Activated T-cell treated with anti-CD3 and anti-CD28 coated beads, Interleukin-2, amount 50 U/mL, for 1 hour (primary cell): ENCODE measurements at places on chromosomes 11 and 22.

DNA sequence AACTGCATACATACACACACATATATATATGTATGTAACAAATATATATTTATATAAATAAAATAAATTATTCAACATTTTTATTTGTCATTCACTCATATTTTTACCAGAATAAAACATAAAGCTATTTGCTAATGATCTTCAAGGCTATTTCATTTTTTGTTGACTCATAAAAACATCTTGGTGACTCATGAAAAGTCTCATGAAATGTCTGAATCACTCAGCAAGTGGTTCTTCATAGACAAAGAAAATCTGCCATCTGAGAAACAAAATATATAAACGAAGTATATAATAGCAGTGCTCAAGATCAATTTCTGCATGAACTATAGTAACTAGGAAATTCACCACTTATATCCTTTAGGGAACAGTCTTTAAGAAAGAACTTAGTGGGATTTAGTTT, 764.8 kb upstream of the FAT3 start:
- DNase-seq = no peak

GRCh38 chr22:30183861-30184278, 62.7 kb downstream of the LIF start:
- no peak for DNase-seq

- no peak for DNase-seq
These were observed 26.9 kb downstream of the TP53I11 start for GRCh38 chr11:44923806-44924205.

DNA sequence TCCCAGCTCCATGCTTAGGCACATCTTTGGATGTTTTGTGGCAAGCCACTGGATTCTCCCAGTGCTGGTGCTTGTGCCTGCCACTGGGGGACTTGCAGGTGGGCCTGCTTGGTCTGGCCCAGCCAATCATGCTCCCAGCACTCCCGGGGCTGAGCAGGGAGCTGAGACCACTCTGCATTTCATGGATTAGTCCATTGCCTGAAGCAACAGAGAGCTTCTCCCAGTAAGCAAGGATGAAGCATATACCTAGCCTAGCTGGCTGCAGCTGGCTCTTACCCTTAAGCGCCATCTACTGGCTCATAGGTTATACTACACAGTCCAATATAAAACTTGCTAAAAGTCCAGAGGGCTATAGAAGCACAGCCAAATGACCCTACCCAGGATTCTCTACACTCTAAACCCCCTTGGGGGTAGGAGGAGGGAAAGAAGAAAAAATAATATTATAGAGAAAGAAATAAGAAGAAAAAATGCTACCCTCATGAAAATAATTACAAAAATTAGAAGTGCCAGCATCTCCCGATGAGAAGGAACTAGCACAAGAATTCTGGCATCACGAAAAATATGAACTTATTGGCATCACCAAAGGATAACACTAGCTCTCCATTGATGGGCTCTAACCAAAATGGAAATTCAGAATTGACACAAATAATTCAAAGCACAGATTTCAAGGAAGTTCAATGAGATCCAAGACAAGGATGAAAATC, 275.3 kb downstream of the C11orf87 start:
- no peak for DNase-seq

DNA sequence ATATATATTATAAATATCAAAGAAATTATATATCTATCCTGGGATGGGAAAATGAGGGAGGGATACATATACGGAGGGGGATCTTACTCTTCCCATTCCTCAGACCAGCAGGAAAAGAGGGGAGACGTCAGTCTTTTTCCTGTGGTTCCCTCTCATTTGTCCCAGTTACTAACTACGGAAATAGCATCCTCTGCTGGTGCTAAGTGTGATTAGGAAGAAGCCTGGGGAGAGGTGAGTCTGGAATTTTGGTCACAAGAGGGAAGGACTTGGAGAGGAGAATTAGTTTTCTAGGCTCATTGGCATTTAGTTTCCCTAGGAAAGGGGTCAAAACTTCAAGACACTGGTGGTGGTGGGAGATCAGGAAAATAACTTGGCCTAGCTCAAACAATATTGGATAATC, 11.6 kb downstream of the MED19 start:
- no peak for DNase-seq

DNA sequence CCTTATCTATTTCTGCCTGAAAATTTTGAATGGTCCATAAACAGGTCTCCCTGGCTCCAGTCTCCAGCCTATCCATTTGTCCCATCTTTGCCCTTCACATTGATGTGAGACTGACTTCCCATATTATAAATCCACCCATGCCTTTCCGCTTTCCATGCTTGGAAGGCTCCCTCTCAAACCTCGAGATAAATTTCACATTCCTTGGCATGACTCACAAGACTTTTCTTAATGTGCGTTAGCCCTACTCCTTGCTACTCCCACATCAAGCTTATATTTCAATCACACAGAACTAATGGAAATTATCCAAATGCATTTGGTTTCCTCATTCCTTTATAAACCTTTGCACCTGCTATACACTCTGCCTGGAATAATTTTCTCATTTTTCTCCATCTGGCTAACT, 163.7 kb upstream of the NTM start:
- DNase-seq = no peak

DNA sequence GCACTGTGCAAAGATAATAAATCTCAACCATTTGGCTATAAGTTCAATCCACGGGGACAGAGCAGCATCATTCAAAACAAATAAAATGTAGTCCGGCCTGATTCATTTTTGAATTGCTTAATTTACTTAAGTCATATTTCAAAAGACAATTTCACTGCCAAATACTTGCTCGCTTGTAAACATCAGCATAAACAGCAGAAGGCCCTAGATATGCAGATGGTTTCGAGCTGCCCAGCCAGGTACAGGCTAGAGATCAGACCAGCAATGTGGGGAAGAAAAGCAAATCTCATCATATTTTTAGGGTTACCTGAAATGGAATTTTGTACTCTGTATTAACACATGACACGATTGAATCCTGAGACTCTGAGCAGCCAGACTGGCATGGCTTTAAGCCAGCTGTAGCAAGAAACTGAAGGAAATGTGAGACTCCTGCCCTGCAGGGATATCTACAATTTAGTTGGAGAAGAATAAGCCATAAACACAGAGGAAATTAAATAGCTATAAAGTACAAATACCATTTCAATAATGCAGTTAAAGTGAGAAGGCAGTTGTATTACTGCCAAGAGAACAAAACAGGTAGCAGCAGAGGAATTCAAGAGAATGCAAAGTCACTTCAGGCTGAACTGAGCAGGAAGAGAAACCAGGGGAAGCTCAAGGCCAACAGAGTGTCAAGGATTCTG, 440.3 kb downstream of the ETS1 start:
- no peak for DNase-seq

- DNase-seq = no peak
These were observed 80.5 kb downstream of the TP53I11 start for GRCh38 chr11:44870181-44870580.

DNA sequence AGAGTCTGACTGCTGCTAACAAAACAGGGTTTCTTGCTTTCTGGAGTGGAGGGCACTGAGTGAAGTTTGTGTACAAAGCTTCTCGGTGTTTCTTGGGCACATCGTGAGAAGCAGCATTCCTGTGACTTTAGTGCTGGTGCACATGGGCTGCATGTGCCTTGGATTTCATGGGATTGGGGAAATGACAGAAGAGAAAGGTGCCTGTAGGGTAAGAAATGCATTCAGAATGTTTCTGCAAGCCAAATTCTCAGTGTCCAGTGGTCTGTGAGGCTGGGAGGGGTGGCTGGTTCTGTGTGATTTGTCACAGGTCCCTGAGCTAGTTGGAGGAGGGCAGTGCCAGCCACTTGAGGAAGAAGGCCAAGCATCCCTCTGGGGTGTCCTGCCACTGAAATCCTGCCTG, 404.2 kb upstream of the NARS2 start:
- no peak for DNase-seq

DNA sequence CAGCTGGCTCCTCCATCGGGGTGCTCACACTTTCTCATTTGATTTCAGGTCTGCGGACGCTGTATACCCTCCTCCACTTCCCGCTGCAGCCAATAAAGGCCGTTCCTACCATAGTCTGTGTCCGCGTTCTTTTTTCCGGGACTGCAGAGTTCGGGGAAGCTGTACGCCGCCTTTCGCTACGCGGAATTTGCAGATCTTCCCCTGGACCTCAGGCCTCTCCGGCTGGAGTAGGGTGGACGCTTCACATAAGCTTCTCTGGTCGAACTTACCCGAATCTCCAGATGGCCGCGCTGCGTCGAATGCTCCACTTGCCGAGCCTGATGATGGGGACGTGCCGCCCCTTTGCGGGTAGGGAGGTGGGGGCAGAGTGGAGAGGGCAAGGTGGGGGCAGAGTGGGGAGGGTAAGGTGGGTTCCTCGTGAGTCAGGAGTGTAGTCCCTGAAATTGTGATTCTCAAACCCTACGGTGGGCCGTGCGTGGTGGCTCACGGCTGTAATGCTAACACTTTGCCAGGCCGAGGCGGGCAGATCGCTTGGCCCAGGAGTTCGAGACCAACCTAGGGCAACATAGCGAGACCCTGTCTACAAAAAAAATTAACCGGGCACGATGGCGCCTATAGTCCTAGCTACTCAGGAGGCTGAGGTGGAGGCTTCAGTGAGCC, 617 bp downstream of the CSKMT start:
- DNase-seq = peak; percentile 66

DNA sequence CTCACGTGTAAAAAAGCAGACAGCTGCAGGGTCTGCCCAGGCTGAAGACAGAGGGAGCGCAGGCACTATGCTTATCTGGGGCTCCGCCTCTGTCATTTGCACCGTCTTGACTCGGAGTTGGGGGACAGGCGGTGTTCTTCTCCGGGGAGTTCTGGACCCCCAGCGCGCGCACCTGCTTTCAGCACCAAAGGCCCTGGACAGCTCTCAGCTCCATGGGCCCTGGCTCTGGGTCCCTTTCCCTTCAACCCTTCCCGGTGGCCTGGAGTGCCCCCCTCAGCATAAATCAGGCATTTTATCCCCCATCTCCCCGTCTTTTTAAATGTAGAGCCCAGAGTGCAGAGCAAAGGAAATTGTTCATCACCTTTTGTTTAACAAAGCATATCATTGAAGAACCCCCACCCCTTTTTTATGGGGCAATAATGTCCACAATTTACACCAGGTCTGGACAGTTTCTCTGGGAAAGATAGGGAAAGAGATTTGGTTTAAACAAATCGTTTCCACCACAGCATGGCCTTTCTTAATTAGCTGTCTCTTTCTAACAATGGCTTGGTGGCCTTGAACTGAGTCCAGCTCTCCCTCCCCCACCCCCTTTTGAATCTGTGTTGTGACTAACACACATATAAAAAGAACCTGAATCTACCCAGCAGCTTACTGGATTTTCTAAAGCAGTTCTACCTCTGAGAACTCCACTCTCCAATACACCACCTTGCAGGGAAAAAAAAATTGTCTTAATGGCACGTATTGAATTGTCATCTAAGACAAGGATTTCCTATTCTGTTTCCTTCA, 1.7 kb downstream of the SEZ6L start:
- DNase-seq = no peak

GRCh38 chr11:117058761-117059261, 39.4 kb downstream of the SIK3 start:
- DNase-seq = no peak

GRCh38 chr11:100849009-100849900, 162.2 kb downstream of the ARHGAP42 start:
- no peak for DNase-seq

GRCh38 chr11:123073343-123074057, 11.6 kb upstream of the HSPA8 start:
- DNase-seq = no peak

- no peak for DNase-seq
These were observed 1.9 kb downstream of the RBFOX2 start for GRCh38 chr22:36026741-36027140.

- DNase-seq = no peak
These were observed 83.3 kb downstream of the ZC3H12C start for GRCh38 chr11:110176366-110177085.

DNA sequence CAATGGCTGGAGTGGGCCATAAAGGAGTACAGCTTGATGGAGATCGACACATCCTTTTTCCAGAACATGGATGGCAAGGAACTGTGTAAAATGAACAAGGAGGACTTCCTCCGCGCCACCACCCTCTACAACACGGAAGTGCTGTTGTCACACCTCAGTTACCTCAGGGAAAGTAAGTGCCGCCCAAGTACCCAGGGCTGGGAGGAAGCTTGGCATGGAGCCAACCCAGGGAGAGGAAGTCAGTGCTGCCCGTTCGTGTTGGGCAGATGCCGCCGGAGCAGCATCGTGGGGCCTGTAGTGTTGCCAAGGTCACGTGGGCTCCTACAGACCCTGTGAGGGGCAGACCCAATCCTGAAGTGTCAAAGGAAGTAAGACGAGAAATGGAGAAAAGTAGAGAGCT, 78.9 kb downstream of the FLI1 start:
- DNase-seq = peak; percentile 53

DNA sequence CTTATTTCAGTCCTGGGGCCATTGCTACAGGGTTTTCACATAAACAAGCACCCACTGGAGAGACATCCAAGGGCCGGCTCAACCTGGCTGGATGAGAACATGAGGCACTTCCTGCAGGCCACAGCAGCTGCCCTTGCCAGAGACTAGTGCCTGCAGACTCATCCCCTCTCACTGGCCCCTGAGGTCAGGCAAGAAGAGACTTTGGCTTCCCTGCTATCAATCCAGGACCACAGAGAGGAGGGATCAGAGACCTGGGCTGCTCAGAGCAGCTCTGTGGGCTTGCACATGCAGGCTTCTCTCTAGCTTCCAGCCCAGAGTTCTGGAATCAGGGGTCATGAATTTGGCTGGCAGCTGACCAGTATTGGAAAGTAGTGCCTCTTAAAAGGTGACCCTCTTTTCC, 79.5 kb downstream of the CABIN1 start:
- peak; percentile 8 for DNase-seq

- no peak for DNase-seq
These were observed 173.9 kb downstream of the SHANK2 start for GRCh38 chr11:71078482-71078881.

DNA sequence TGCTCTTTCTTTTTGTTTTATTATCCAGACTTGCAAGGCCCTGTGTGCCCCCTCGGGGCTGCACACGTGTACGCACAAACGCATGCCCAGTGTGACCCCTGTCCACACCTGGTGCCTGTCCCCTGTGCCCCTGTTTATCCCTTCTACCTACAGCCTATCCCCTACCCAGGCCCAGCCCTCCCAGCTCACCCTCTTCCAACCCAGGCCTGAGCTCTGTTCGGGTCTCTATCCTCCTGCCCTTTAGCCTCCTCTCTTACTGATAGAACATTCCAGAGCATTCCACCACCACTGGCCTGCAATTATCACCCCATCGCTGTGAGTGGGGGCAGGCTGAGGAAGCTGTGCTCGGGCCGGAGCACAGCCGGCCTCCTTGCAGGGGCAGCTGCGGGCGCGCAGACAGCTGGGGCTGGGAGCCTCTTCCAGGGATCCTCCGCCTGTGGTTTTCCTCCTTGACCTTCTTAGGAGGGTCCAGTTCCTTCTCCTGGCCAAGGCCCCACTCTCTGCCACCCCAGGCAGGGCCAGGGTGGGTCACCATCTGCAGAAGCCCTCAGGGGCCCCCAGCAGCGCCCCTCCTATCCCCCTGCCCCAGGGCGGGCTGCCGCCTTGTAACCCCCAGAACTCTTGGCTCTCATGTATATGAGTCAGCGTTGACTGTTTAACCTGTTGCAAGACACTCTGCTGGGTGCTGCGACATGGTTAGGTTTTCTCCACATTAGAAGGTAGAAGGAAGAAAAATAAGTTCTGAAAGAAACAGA, 41.8 kb upstream of the KCNQ1OT1 start:
- DNase-seq = no peak
